Ovary (tissue), 10 donors: ENCODE measurements at places on chromosomes 1 and 21. TPM values are rescaled to one million over a fixed set of nuclear protein-coding genes. Genes with fewer than 3 reads are reported as not detected.
A peak's percentile ranks its signal among the peaks of the same experiment; 100 is the strongest.

DNA sequence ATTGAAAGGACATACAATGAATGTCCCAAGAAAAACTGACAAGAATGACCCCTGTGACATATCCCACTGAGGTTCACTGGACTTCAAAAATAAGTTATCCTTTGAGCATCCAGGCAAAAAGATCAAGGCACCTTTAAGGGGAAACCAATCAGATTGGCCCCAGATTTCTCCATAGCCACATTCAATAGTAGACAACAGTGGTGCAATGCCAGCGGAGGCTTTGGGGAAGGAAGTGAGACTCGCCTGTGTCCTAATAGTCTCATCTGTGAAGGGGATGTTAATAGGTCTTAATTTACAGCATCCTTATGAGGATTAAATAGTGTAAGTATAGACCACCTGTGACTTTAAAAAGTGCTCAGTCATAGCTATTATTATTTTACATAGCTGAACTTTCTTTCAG is 21.5 kb downstream of the RPL5 start:
- peaks cover 2% of the 10 kb centered on the region for H3K4me1 ChIP-seq
- no peaks in the 10 kb centered on the region for H3K36me3 ChIP-seq
- no peak overlapping the region for H3K27ac ChIP-seq
- no peak overlapping the region for H3K4me3 ChIP-seq

DNA sequence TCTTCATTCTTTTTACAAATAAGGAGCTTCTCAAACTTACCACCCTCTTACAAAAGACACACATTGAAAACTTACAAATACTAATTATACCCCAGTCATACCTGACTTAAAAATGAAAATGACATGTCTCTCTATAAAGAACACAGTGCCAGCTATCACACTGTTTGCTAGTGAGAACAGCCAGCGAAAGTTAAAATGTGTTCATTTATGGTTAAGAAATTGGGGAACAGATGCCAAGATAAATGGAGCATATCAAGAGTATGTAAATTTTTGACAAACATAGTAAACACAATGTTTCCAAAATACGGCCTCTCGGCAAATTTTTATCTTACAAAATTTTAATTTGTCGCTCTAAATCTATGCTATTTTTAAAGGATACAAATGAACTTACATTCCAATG is 1422.9 kb downstream of the KCNT2 start:
- H3K4me1 ChIP-seq, result no peaks in the 10 kb centered on the region
- no peak overlapping the region for H3K4me3 ChIP-seq
- no peak for DNase-seq
- no peaks in the 10 kb centered on the region for H3K36me3 ChIP-seq
- H3K27me3 ChIP-seq, result no peaks in the 10 kb centered on the region

Gene HMCN1
- total RNA-seq, result 1.9 TPM

DNA sequence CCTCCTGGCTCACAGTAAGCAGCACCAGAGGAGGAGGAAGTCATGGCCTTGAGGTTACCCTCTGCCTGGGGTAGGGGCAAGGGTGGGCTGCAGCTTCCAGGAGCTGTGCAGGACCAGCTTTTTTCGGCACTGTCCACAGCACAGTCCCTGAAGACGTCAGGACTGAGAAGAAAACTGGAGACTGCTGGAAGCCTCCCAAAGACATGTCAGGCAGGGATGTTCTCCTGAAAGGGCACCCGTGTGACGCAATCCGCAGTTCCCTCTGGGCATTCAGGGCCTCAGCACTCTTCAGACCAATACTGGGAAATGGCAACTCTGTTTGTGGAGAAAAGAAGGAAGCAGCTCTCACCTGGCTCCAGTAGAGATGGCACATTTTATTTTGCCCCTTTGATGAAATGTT is 64.8 kb upstream of the TENT5C start:
- no peak overlapping the region for H3K4me3 ChIP-seq
- no peaks in the 10 kb centered on the region for H3K27me3 ChIP-seq
- no peaks in the 10 kb centered on the region for H3K36me3 ChIP-seq
- DNase-seq, result no peak
- no peaks in the 10 kb centered on the region for H3K4me1 ChIP-seq

Gene DEGS1
- total RNA-seq, result 61.3 TPM

GRCh38 chr21:42257091-42257765 is 38.3 kb downstream of the ABCG1 start:
- no peak overlapping the region for H3K27ac ChIP-seq
- no peak for DNase-seq
- H3K4me3 ChIP-seq, result no peak overlapping the region
- H3K27me3 ChIP-seq, result no peaks in the 10 kb centered on the region

Gene CRNN
- total RNA-seq, result not detected

- H3K27me3 ChIP-seq, result no peaks in the 10 kb centered on the region
- H3K4me1 ChIP-seq, result no peaks in the 10 kb centered on the region
- H3K36me3 ChIP-seq, result no peaks in the 10 kb centered on the region
Observed at GRCh38 chr1:199155166-199156019, 516.6 kb downstream of the PTPRC start.

Gene UTP11
- total RNA-seq, result 38.5 TPM

GRCh38 chr1:6703016-6703415 is 1.4 kb upstream of the DNAJC11 start:
- no peak overlapping the region for H3K4me3 ChIP-seq
- no peak overlapping the region for H3K27ac ChIP-seq
- DNase-seq, result no peak
- H3K27me3 ChIP-seq, result no peaks in the 10 kb centered on the region
- H3K4me1 ChIP-seq, result peaks cover 6% of the 10 kb centered on the region
- no peaks in the 10 kb centered on the region for H3K36me3 ChIP-seq

- no peaks in the 10 kb centered on the region for H3K27me3 ChIP-seq
- no peak overlapping the region for H3K4me3 ChIP-seq
- no peak overlapping the region for H3K27ac ChIP-seq
- peak; percentile 40 for DNase-seq
- H3K36me3 ChIP-seq, result no peaks in the 10 kb centered on the region
- no peaks in the 10 kb centered on the region for H3K4me1 ChIP-seq
Observed at GRCh38 chr1:20685099-20685662, 24.0 kb upstream of the DDOST start.

DNA sequence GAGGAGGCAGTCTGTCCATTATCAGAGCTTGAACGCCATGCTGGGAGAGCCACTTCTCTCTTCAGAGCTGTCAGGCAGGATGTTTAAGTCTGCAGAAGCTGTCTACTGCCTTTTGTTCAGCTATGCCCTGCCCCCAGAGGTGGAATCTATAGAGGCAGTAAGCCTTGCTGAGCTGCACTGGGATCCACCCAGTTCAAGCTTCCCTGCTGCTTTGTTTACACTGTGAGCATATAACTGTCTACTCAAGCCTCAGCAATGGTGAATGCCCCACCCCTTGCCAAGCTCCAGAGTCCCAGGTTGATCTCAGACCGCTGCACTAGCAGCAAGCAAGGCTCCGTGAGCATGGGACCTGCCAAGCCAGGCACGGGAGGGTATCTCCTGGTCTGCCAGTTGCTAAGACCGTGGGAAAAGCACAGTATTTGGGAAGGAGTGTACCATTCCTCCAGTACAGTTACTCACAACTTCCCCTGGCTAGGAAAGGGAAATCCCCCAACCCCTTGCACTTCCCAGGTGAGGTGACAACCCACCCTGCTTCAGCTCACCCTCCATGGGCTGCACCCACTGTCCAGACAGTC is 32.5 kb downstream of the RGS13 start:
- H3K4me3 ChIP-seq, result no peak overlapping the region
- no peaks in the 10 kb centered on the region for H3K27me3 ChIP-seq
- H3K27ac ChIP-seq, result no peak overlapping the region
- no peaks in the 10 kb centered on the region for H3K36me3 ChIP-seq
- DNase-seq, result no peak
- H3K4me1 ChIP-seq, result no peaks in the 10 kb centered on the region

DNA sequence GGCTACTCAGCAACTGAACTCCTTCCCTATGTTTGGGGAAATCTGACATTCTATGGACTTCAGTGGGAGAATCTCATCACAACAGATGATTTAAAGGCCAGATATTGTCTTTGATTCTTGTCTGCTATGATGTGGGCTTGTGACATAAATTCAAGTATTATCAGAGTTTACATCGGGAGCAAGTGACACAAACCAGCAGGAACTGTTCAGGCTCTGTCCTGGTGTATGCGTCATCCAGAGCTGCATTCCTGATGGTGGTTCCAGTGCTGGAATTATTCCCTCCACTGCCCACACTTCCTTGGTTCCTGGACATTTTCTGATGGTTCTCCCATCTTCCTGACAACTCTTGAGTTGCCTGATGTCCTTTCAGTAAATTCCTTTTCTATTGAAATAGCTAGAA is 10.8 kb upstream of the LSM10 start:
- no peaks in the 10 kb centered on the region for H3K36me3 ChIP-seq
- no peaks in the 10 kb centered on the region for H3K4me1 ChIP-seq
- H3K27me3 ChIP-seq, result no peaks in the 10 kb centered on the region
- DNase-seq, result no peak
- H3K4me3 ChIP-seq, result no peak overlapping the region
- no peak overlapping the region for H3K27ac ChIP-seq

GRCh38 chr1:206794294-206794908 is 22.1 kb upstream of the IL10 start:
- no peaks in the 10 kb centered on the region for H3K4me1 ChIP-seq
- no peak overlapping the region for H3K27ac ChIP-seq
- no peak for DNase-seq
- no peak overlapping the region for H3K4me3 ChIP-seq
- H3K27me3 ChIP-seq, result no peaks in the 10 kb centered on the region

Gene SOX13
- total RNA-seq, result 32.6 TPM

GRCh38 chr1:212255705-212256307 is 29.4 kb upstream of the PPP2R5A start:
- H3K36me3 ChIP-seq, result no peaks in the 10 kb centered on the region
- no peak overlapping the region for H3K27ac ChIP-seq
- H3K4me1 ChIP-seq, result no peaks in the 10 kb centered on the region
- no peak overlapping the region for H3K4me3 ChIP-seq

- no peak for DNase-seq
- no peaks in the 10 kb centered on the region for H3K27me3 ChIP-seq
- H3K36me3 ChIP-seq, result no peaks in the 10 kb centered on the region
- H3K4me1 ChIP-seq, result peaks cover 20% of the 10 kb centered on the region
- H3K27ac ChIP-seq, result peak overlapping the region; percentile 43
Observed at GRCh38 chr1:160206421-160207117, 1.4 kb downstream of the PEA15 start.

Gene ST6GALNAC3
- total RNA-seq, result 6.0 TPM

DNA sequence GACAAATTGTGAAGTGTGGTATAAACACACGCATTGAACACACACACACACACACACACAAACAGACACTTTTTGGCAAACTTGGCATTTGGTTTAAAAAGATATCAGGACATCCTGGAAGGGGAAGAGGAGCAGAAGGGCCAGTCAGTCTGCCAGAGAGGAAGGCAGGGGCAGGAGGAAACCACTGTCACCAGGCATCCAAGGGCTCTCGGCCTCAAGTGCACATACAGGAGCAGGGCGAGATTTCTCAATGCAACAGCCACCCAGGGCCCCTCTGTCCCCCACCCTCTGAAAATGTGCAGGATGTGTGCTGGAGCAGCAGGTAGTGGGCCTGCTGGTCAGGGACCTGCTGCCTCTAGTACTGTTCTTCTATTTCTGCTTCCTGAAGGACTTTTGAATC is 71.2 kb downstream of the ABCA4 start:
- H3K36me3 ChIP-seq, result no peaks in the 10 kb centered on the region
- DNase-seq, result no peak
- no peak overlapping the region for H3K4me3 ChIP-seq
- no peaks in the 10 kb centered on the region for H3K4me1 ChIP-seq
- no peaks in the 10 kb centered on the region for H3K27me3 ChIP-seq

DNA sequence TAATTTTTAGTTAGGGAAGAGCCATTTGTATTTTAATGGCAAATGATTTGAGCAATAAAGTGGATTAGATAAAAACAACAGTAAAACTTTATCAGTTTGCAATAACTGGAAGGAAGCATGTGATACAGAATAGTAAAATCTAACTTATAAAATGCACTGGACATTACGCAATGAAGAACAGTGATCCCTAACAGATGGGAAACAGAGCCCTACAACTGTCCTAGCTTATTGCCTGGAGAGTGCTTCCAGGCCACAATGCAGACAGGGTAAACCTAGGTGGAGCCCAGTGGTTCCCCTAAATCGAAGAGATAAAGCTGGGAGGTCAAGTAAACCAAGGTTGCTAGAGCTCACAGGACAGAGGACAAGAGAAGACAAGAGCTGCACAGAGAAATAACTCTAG is 7.0 kb downstream of the OMA1 start:
- H3K27ac ChIP-seq, result no peak overlapping the region
- H3K4me1 ChIP-seq, result no peaks in the 10 kb centered on the region
- no peaks in the 10 kb centered on the region for H3K27me3 ChIP-seq
- H3K36me3 ChIP-seq, result no peaks in the 10 kb centered on the region

Gene S100A9
- total RNA-seq, result 13.6 TPM

GRCh38 chr1:216190438-216190837 is 232.8 kb downstream of the USH2A start:
- H3K27me3 ChIP-seq, result no peaks in the 10 kb centered on the region
- no peak overlapping the region for H3K4me3 ChIP-seq
- no peak for DNase-seq
- no peak overlapping the region for H3K27ac ChIP-seq
- H3K4me1 ChIP-seq, result no peaks in the 10 kb centered on the region

Gene CLIC6
- 3.0 TPM for total RNA-seq

Gene CNR2
- not detected for total RNA-seq

Gene TIPRL
- total RNA-seq, result 25.6 TPM

Gene KCNJ15
- total RNA-seq, result 0.97 TPM

Gene OR2M3
- not detected for total RNA-seq

DNA sequence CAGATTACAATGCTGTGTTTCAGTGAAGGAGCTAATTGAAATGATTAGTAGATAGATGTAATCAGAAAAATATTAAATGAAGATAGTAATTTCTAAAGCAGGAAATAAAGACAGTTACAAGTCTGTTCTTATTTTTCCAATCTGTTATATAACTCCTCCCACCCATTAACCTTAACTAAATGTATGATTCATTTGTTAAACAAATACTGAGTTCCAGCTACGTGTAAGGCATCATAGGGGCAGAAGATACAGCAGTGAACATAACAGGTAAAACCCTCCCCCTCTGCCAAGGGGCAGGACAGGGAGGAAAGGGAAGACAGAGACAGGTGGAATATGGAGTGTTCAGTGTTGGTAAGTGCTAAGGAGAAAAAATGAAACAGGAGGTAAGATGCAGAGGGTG is at the start of gene FAM177B:
Gene FAM177B, plus strand, starts transcription at position 231 of the 400 bp plus-strand sequence. CDS start 9,344 bp downstream, outside the sequence.
- H3K4me1 ChIP-seq, result no peaks in the 10 kb centered on the region
- no peak for DNase-seq
- no peaks in the 10 kb centered on the region for H3K27me3 ChIP-seq
- H3K36me3 ChIP-seq, result no peaks in the 10 kb centered on the region

GRCh38 chr1:28374297-28374696 is 4.8 kb downstream of the PHACTR4 start:
- no peak overlapping the region for H3K27ac ChIP-seq
- no peaks in the 10 kb centered on the region for H3K36me3 ChIP-seq
- H3K27me3 ChIP-seq, result no peaks in the 10 kb centered on the region
- no peak overlapping the region for H3K4me3 ChIP-seq
- DNase-seq, result no peak
- peaks cover 6% of the 10 kb centered on the region for H3K4me1 ChIP-seq

DNA sequence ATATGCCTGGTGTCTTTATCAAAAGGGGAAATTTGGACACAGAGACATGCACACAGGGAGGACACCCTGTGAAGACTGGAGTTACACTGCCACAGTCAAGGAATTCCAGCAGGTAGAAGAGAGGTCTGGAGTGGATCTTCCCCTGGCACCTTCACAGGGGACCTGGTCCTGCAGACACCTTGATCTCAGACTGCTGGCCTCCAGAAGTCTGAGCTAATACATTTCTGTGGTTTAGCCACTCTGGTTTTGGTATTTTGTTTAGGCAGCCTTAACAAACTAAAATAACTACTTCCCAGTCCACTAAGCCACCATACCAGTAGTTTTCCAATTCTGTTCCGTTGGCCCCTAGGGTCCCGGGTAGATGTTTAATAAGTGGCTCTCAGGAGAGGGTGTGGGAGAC is 164.7 kb downstream of the SETD4 start:
- H3K27ac ChIP-seq, result no peak overlapping the region
- no peak overlapping the region for H3K4me3 ChIP-seq
- no peak for DNase-seq
- H3K27me3 ChIP-seq, result no peaks in the 10 kb centered on the region
- H3K4me1 ChIP-seq, result no peaks in the 10 kb centered on the region

Gene ATP6V1G3
- not detected for total RNA-seq
